ENCODE measurements at places on chromosomes 7 and 10.

DNA sequence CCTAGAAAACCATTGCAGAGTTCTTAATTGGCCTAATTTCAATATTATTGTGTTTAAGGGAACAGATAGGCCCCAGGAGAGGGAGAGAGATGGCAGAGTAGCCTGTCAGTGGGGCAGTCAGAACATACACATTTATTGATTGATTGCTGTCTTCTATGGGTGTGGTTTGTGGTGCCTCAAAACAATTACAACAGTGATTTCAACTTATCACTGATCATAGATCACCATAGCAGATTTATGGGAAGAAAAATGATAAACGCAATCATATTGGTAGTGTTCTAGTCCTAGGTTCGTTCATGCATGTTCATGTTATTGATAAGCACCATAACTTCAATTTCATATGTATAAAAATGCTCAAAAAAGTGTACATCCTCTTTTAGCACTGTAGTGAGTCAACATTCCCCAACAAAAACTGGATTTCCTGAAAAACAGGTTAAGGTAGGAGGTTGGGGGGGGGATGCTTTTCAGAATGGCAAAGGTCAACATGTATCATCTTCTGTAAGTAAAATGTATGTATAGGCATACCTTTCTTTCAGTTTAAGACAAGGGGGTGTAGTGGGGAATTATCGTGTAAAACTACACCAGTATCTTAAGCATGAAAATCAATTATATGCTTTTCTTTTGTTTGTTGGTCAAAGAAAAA lies 1.1 kb upstream of the TNKS2 start:
- DNase-seq = no peak

- no peak for DNase-seq
These were observed 199.5 kb downstream of the ZNF438 start for GRCh38 chr10:30832001-30832748.

DNA sequence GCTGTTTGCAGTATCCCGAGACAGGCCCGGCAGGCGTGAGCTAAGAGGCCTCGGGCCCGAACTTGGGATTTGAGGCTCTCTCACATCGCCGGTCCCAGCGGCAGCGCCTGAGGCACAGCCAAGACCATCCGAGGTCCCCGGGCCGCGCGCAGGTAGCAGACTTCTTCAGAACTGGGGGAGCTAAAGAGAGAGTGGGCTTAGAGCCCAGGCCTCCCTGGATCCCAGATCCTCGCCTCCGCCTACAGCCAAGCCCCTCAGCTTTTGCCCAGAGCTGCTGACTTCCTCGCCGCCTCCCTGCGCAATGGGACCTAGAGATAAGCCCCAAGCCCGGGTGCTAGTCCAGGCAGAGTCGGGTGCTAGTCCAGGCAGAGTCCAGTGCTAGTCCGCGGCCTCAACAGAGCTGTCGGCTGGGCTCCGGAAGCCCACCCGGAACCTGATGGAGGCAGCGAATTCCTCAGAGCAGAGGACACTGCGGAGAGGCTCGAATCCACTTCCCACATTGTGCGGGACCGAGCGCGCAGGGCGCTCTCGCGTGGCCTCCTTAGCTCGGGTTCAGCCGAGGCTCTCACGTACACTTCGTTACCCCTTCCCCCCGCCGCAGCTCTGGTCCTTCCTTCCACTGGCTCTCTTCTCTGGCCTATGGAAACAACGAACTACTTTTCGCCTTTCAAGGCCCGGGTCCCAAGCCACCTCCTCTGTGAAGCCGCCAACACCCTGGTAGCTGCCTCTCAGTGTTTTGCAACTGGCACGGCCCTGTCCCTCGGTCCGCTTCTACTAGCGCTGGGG lies 5.8 kb downstream of the LBX1 start:
- no peak for DNase-seq

DNA sequence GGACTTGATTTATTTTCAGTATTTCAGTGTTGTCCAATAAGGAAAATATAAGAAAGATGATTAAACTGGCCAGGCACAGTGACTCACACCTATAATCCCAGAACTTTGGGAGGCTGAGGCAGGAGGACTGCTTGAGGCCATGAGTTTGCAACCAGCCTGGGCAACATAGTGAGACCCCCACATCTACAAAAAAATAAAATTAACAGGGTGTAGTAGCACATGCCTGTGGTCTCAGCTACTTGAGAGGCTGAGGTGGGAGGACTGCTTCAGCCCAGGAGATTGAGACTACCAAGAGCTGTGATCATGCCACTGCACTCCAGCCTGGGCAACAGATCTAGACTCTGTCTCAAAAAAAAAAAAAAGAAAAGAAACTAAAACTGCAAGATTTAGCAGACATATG lies 138.0 kb downstream of the PARD3 start:
- no peak for DNase-seq

DNA sequence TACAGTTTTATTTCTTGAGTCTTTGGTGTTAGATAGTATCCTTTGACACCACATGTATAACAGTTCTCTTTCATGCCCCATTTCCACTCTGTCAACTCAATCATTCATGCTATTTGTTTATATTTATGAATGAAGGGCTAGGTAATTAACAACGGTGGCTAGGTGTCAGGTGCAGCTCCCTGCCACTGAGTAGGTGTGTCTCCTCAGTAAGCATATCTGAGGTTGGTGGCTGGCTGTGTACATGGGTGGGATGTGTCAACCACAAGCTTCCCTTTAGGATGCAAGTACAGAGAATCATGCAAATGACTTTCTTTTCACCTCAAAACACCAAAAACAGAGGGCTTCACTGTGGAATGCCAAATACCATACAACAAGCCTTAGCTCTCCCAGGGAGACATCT lies 83.4 kb downstream of the ZNF365 start:
- no peak for DNase-seq

DNA sequence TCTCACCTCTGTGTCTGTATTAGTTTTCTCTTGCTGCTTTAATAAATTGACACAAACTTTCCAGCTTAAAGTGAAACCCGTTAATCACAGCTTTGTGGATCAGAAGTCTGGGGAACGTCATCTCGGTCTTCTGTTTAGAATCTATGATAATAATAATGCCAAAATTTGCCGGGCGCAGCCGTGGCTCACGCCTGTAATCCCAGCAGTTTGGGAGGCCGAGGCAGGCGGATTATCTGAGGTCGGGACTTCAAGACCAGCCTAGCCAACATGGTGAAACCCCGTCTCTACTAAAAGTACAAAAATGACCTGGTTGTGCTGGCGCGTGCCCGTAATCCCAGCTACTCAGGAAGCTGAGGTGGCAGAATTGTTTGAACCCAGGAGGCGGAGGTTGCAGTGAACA lies 8.8 kb upstream of the ZPBP start:
- no peak for DNase-seq

- DNase-seq = no peak
These were observed 151.4 kb downstream of the CDH23 start for GRCh38 chr10:71547876-71548846.
